Inflammatory macrophage treated with lipopolysaccharide for 1 hour (primary cell): ENCODE measurements at places on chromosomes 6 and 20.
A peak's percentile ranks its signal among the peaks of the same experiment; 100 is the strongest.

- no peak for DNase-seq
Measured at GRCh38 chr20:10362674-10363073, 71.3 kb downstream of the MKKS start.

DNA sequence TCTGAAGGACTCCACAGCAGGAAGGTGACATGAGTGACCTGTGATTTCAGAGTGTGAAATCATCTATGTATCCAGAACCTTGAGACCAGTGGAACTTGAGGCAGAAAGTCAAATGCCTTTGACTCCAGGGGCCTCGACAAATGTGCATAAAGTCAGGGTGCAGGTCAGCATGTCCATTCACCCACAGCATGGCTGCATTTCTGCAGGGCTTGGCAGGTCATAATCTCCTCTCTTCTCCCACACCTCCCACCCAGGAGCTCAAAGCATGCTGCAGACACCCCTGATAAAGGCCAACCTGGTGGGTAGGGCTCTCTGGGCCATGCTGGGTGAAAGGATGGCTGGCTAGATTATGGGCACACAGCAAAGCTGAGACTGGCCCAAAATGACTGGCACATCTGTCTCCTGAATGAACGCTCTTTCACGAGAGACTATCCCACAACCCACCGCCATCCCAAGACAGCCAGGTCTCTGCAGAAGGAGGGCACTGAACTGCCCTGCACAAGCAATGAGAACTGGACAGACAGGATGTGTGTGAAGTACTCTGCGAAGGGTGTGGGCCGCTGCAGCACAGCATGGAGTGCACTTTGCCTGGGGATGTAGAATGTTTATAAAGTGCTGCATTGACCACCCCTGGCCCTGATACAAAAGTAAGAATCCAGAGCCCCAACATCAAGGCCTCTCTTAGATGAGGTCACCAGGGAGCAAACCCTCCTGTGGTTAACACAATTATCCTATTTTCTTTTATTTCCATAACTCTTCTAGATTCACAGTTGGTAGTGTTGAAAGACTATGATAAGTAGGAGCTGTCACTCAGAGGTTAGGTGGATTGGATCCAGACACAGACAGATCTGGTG lies 78.2 kb upstream of the NXT1 start:
- no peak for DNase-seq

- peak; percentile 18 for DNase-seq
Measured at GRCh38 chr20:9323622-9324021, 190.8 kb upstream of the LAMP5 start.

DNA sequence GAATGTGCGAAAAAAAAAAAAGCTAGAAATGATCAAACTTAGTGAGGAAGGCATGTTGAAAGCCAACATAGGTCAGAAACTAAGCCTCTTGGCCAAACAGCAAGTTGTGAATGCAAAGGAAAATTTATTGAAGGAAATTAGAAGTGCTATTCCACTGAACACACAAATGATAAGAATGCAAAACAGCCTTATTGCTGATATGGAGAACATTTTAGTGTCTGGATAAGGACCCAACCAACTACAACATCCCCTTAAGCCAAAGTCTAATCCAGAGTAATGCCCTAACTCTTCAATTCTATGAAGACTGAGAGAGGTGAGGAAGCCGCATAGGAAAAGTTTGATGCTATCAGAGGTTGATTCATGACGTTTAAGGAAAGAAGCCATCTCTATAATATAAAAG lies 5.5 kb upstream of the ABCC10 start:
- DNase-seq, result no peak

- no peak for DNase-seq
Measured at GRCh38 chr6:21166754-21167153, 426.8 kb upstream of the SOX4 start.

DNA sequence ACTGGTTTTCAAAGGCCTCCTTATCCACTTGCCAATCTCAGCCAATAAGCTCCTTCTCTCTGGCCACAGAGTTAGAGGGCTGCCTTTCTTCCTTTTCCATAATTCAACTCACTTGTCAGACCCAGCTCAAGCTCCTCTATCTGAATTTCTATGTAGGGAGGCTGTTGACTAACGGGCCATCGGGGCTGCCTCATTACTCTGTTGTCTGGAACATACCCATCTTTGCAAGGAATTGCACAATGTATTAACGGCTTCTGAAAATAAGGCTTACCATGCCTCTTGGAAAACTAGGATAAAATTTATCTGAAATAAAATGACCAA lies 28.5 kb upstream of the KIF6 start:
- no peak for DNase-seq

- no peak for DNase-seq
Measured at GRCh38 chr20:22887796-22888195, 147.3 kb upstream of the SSTR4 start.

- DNase-seq, result no peak
Measured at GRCh38 chr20:39851459-39851858, 837.6 kb downstream of the MAFB start.
